Esophagus squamous epithelium (tissue), 5 donors: ENCODE measurements at places on chromosomes 12 and 14.

GRCh38 chr14:96077983-96078624 is 38.9 kb downstream of the C14orf132 start:
- DNase-seq, result no peak
- no peak overlapping the region for H3K4me3 ChIP-seq
- H3K27ac ChIP-seq, result peak overlapping the region; percentile 54
- H3K27me3 ChIP-seq, result no peaks in the 10 kb centered on the region

DNA sequence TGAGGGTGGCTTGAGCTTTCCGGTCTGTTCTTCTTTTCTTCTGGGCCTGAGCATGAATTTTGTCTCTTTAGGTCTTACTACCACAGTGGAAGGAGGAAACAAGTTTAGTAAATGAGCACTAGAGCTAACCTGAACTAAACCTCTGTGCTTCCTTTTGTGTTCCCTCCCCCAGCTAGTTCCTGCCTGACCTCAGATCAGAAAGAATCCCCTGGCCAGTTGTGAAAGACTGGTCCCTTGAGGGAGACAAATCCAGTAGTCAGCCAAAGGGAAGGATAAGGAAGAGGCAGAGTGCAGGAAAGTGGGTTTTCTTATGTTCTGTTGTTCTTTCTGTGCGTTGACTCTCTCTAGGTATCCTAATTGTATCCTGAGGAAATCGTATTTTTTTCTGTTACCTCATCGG is 17.5 kb downstream of the ZNF664 start:
- no peaks in the 10 kb centered on the region for H3K36me3 ChIP-seq
- H3K4me3 ChIP-seq, result no peak overlapping the region
- H3K27me3 ChIP-seq, result no peaks in the 10 kb centered on the region
- peaks cover 64% of the 10 kb centered on the region for H3K4me1 ChIP-seq
- no peak overlapping the region for H3K27ac ChIP-seq

- no peak overlapping the region for H3K27ac ChIP-seq
- H3K4me3 ChIP-seq, result no peak overlapping the region
- no peaks in the 10 kb centered on the region for H3K36me3 ChIP-seq
These were observed 69.7 kb downstream of the TSPAN11 start for GRCh38 chr12:30996255-30996654.

DNA sequence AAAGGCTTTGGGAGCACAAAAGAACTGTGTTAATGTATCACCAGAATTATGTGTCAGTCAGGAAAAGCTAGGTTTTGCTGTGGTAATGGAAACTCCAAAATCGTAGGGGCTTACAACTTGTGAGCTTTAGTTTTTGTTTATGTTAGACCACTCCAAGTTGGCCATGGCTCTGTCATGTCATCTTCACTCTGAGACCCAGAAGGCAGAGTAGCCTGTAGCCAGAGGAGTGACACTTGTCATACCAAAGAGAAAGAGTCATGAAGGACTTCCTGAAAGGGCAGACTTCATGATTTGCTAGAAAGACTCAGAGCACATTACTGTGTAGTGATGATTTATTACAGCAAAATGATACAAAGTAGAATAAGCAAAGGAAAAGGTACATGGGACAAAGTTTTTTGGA is 133.6 kb upstream of the SSTR1 start:
- no peak for DNase-seq
- no peak overlapping the region for H3K27ac ChIP-seq
- H3K4me3 ChIP-seq, result no peak overlapping the region
- H3K27me3 ChIP-seq, result no peaks in the 10 kb centered on the region

DNA sequence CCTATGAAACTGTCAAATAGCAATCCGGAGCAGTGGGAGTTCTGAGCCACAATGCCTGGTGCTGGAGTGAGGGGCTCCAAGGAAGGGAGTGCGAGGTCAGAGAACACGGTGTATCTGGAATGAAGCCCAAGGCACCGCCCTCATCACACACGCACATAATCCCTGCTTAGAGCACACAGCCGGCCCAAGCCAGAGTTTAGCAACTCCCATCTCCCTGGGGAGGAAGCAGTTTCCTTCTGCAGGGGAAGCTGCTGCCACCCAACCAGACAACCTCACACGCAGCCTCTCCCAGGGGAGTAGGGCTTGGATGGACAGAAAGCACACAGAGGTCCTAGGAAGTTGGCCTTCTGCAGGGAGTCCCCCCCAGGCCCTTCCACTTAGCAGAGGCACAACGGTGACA is 31.3 kb downstream of the ACTN1 start:
- no peaks in the 10 kb centered on the region for H3K27me3 ChIP-seq
- peaks cover 80% of the 10 kb centered on the region for H3K4me1 ChIP-seq
- H3K27ac ChIP-seq, result peak overlapping the region; percentile 65

DNA sequence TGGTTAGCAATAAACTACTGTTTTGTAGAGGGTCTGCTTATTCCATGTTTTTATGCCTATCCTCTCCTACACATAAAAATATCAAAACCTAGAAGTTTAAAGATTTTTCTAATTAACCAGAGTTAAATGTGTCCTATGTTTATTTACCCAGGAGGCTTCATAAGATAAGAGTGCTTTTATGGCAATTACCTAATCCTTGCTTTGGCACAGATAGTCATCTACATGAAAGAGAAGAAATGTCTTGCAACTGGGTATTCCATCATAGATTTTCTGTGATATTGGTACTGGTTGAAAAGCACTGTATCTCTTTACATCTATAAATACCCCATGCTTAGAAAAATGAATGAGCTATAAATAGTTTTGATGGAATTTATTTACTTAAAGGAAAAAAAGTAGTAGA is 277.1 kb downstream of the CPNE8 start:
- DNase-seq, result no peak
- no peaks in the 10 kb centered on the region for H3K4me1 ChIP-seq
- H3K27me3 ChIP-seq, result no peaks in the 10 kb centered on the region
- no peak overlapping the region for H3K4me3 ChIP-seq
- no peaks in the 10 kb centered on the region for H3K36me3 ChIP-seq

- DNase-seq, result no peak
- H3K4me1 ChIP-seq, result no peaks in the 10 kb centered on the region
- H3K36me3 ChIP-seq, result no peaks in the 10 kb centered on the region
- no peak overlapping the region for H3K4me3 ChIP-seq
- H3K27ac ChIP-seq, result no peak overlapping the region
These were observed 27.5 kb upstream of the INSM2 start for GRCh38 chr14:35506461-35506860.

DNA sequence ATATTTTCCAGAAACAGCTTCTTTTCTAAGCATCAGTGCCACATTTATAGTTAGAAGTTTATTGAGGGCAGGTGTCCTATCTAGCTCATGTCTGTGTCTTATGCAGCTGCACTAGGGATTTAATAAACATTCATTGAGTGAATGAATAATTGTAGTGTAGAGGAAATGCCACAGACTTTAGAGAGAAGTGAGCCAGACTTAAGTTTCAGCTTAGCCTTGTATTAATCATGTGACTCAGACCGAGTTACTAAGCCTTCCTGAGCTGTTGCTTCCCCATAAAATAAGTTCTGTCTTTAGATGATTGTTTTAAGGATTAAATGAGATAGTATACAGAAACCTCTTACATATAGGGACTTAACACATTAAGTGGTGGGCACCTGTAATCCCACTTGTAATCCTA is 236.1 kb upstream of the DDHD1 start:
- H3K4me1 ChIP-seq, result peaks cover 3% of the 10 kb centered on the region
- H3K27ac ChIP-seq, result no peak overlapping the region
- no peak overlapping the region for H3K4me3 ChIP-seq
- H3K27me3 ChIP-seq, result no peaks in the 10 kb centered on the region

DNA sequence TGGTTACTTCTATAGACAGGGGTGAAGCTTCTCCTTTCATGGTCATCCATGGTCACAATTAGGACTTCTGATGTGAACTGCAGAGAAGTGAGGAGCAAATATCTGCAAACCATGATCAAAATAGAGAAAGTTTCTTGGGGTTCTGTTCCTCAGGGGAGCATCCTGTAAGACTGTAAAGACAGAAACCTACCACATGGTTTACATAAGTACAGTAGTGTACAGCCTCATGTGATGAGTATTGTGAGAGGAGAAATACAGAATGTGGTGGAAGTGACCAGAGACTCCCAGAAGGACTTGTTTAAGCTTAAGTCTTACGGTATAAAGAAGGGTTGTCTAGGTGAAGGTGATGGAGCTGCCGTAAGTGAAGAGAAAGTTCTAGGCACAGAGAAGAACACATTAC is 484.7 kb downstream of the LRIG3 start:
- H3K36me3 ChIP-seq, result no peaks in the 10 kb centered on the region
- H3K27me3 ChIP-seq, result no peaks in the 10 kb centered on the region
- H3K4me3 ChIP-seq, result no peak overlapping the region
- H3K27ac ChIP-seq, result no peak overlapping the region
- no peak for DNase-seq

GRCh38 chr12:49022558-49023178 is 4.1 kb upstream of the PRKAG1 start:
- H3K27me3 ChIP-seq, result no peaks in the 10 kb centered on the region
- no peak overlapping the region for H3K4me3 ChIP-seq
- peaks cover 53% of the 10 kb centered on the region for H3K36me3 ChIP-seq
- peaks cover 15% of the 10 kb centered on the region for H3K4me1 ChIP-seq

- H3K4me3 ChIP-seq, result no peak overlapping the region
- H3K36me3 ChIP-seq, result no peaks in the 10 kb centered on the region
These were observed 15.8 kb upstream of the RASSF8 start for GRCh38 chr12:25942709-25943108.

GRCh38 chr12:118187751-118188435 is 52.0 kb downstream of the PEBP1 start:
- peaks cover 15% of the 10 kb centered on the region for H3K4me1 ChIP-seq
- H3K36me3 ChIP-seq, result no peaks in the 10 kb centered on the region
- H3K27me3 ChIP-seq, result no peaks in the 10 kb centered on the region
- H3K4me3 ChIP-seq, result no peak overlapping the region
- no peak for DNase-seq

DNA sequence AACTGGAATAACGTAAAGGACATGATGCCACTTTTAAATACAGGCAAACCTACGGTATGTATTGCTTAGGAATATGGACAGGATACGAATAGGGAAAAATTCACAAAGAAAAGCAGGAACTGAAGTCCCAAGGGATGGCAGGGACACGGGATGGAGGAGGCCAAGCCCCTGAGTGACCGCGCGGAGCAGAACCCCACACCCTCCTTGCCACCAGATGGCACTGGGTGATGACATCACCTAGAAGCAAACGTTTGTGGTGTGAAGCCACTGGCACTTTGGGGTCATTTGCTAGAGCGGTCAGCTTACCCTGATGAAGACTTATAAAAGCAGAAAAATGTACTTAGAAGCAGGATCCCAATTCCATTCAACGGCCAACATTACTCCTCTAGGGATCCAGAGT is 9.4 kb downstream of the DHX37 start:
- H3K36me3 ChIP-seq, result peaks cover 100% of the 10 kb centered on the region
- no peak for DNase-seq
- no peak overlapping the region for H3K27ac ChIP-seq
- H3K4me3 ChIP-seq, result no peak overlapping the region
- H3K4me1 ChIP-seq, result no peaks in the 10 kb centered on the region

- peaks cover 3% of the 10 kb centered on the region for H3K4me1 ChIP-seq
- H3K4me3 ChIP-seq, result no peak overlapping the region
- no peak for DNase-seq
- H3K36me3 ChIP-seq, result peaks cover 7% of the 10 kb centered on the region
- no peaks in the 10 kb centered on the region for H3K27me3 ChIP-seq
- H3K27ac ChIP-seq, result peak overlapping the region; percentile 10
These were observed 130.1 kb downstream of the PRKCH start for GRCh38 chr14:61451491-61451890.

DNA sequence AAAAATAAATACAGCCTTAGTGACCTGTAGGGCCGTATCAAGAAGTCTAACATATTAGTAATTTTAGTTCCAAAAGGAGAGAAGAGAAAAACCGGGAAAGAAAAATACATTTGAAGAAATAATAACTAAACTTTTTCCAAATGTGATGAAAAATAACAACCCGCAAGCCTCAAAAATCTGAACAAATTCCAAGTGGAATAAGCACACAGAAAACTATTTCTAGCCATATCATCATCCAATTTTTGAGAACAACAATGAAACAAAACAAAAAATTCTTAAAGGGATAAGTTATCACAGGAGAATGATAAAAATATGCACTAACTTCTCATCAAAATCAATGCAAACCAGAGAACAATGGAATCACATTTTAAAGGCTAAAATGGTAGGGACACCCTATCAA is 198.1 kb upstream of the PLXNC1 start:
- no peak for DNase-seq
- H3K4me3 ChIP-seq, result no peak overlapping the region
- H3K36me3 ChIP-seq, result no peaks in the 10 kb centered on the region
- H3K27ac ChIP-seq, result no peak overlapping the region

GRCh38 chr12:82687021-82688011 is 610 bp downstream of the TMTC2 start:
- H3K36me3 ChIP-seq, result no peaks in the 10 kb centered on the region
- H3K27me3 ChIP-seq, result no peaks in the 10 kb centered on the region
- peak overlapping the region; percentile 96 for H3K27ac ChIP-seq
- peak overlapping the region; percentile 92 for H3K4me3 ChIP-seq

DNA sequence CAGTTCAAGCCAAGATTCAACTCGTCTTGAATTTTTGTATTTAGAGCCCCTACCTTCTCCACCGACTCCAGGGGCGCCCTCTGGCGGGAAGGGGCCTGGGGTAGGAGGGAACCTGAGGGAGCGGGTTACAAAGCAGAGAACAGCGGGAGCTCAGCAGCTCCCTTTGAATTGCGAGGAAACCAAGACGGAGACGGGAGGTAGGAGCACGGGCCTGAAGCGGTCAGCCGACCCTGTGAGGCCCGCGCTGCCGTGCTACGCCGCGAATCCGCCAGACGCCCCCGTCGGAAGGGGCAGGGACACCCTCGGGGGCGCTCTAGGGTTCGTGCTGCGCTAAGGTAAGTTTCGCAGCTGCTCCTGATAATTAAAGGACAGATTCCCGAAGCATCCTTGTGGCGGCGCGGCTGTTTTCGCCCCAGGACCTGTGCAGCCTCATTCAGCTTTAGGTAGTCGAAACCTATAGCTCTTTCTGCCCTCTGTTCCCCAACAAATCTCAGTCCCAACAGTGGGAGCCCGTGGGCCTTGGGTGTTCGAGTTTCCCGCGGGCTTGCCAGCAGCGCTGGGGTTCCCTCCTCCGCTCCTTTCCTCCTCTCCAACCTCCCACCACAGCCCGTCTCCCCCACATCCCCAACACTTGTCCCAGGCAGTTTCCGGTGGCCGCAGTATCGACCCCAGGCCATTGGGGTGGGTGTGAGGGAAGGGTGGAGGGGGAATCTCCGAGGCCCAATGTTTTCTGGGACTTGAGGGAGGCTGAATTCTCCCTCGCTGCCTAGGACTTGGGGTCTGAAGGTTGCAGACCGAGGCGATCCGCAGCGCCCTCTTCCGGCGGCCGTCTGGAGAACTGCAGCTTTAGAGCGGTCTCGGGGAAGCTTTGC is 5.1 kb upstream of the NKX2-1 start:
- H3K27ac ChIP-seq, result no peak overlapping the region
- peaks cover 49% of the 10 kb centered on the region for H3K4me1 ChIP-seq
- H3K27me3 ChIP-seq, result peaks cover 38% of the 10 kb centered on the region
- H3K36me3 ChIP-seq, result no peaks in the 10 kb centered on the region
- no peak for DNase-seq

DNA sequence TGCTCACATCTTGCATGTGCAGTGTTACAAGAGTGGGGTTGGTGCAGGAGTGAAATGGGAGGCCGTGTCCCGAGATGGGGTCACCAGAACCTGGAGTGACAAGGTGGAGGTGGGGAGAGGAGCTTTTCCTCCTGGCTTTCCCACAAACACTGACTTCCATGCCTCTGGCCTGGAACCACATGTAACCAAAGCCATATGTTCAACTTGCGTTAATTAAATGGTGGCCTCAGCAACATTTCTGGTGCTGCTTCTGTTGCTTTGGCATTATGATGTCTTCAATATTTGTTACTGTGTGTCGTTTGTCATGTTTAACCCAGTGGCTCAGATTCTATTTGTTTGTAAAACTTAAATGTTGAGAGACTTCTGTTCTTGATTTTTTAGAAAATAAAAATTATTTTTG is 110.2 kb downstream of the VCPKMT start:
- no peaks in the 10 kb centered on the region for H3K27me3 ChIP-seq
- no peaks in the 10 kb centered on the region for H3K36me3 ChIP-seq
- no peak for DNase-seq
- H3K4me3 ChIP-seq, result no peak overlapping the region
